ENCODE measurements at places on chromosomes 7 and 10. TPM values are rescaled to one million over a fixed set of nuclear protein-coding genes. Genes with fewer than 3 reads are reported as not detected.

The LANCL2 gene
- 7.3 TPM for total RNA-seq

GRCh38 chr10:106571192-106571946, 593.1 kb downstream of the SORCS1 start:
- H3K36me3 ChIP-seq: no peaks in the 10 kb centered on the region
- no peak for DNase-seq
- H3K4me1 ChIP-seq: no peaks in the 10 kb centered on the region
- H3K4me3 ChIP-seq: no peak overlapping the region
- no peak overlapping the region for H3K27ac ChIP-seq
- no peaks in the 10 kb centered on the region for H3K27me3 ChIP-seq

GRCh38 chr7:1531979-1532455, 1.5 kb downstream of the MAFK start:
- H3K4me3 ChIP-seq: peak overlapping the region; percentile 60
- H3K36me3 ChIP-seq: no peaks in the 10 kb centered on the region
- no peaks in the 10 kb centered on the region for H3K4me1 ChIP-seq
- no peaks in the 10 kb centered on the region for H3K27me3 ChIP-seq
- H3K27ac ChIP-seq: peak overlapping the region; percentile 100
- DNase-seq: peak; percentile 48

The GBX1 gene
- total RNA-seq: not detected

DNA sequence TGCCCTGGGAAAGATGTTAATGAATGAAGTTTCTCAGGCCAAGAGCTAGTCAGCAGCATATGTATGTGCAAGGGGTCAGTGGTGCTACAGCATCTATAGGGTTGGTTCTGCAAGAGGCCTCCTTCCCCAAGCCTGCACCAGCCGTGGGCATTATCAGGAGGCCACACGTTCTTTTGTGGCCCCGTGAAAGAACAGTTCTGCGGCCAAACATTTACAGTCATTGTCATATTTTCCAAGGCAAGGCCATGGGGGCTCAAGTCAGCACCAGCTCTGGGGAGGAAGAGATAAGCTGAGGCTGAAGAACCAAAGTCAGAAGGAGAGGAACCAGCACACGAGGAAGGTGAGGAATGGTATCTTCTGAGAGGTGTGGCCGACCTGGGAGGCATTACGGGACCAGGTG, 54.4 kb upstream of the TMEM72 start:
- no peaks in the 10 kb centered on the region for H3K36me3 ChIP-seq
- H3K27me3 ChIP-seq: no peaks in the 10 kb centered on the region
- H3K4me1 ChIP-seq: no peaks in the 10 kb centered on the region
- no peak for DNase-seq
- H3K27ac ChIP-seq: no peak overlapping the region

The HECW1 gene
- total RNA-seq: 0.28 TPM

DNA sequence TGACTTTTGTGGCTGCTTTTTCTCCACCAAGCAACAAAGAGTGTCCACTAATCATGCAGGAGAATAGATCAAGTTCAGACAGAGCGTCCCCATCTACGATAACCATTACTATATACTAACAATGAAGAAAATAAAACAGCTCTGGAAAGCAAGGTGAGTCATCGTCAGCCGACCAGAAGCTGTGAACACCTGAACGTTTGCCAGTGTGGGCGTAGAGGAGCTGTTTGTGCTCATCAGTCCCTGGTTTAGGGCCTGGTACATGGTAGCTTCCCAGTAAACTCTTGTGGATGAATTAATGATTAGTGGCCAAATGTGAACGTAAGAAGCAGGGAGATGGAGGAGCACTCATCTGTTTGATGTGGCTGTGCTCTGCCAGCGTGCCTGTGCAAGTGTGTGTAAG, 180.7 kb downstream of the EVX1 start:
- H3K27ac ChIP-seq: no peak overlapping the region
- no peaks in the 10 kb centered on the region for H3K4me1 ChIP-seq
- H3K27me3 ChIP-seq: no peaks in the 10 kb centered on the region
- H3K36me3 ChIP-seq: no peaks in the 10 kb centered on the region
- DNase-seq: no peak

GRCh38 chr10:130254243-130254642, 118.1 kb downstream of the GLRX3 start:
- H3K27ac ChIP-seq: no peak overlapping the region
- no peaks in the 10 kb centered on the region for H3K4me1 ChIP-seq
- no peak for DNase-seq
- no peaks in the 10 kb centered on the region for H3K36me3 ChIP-seq
- no peaks in the 10 kb centered on the region for H3K27me3 ChIP-seq
- H3K4me3 ChIP-seq: no peak overlapping the region

- DNase-seq: no peak
- no peak overlapping the region for H3K4me3 ChIP-seq
- no peaks in the 10 kb centered on the region for H3K36me3 ChIP-seq
- H3K27ac ChIP-seq: peak overlapping the region; percentile 25
These were observed 2.9 kb downstream of the ELMO1 start for GRCh38 chr7:37445790-37446189.

DNA sequence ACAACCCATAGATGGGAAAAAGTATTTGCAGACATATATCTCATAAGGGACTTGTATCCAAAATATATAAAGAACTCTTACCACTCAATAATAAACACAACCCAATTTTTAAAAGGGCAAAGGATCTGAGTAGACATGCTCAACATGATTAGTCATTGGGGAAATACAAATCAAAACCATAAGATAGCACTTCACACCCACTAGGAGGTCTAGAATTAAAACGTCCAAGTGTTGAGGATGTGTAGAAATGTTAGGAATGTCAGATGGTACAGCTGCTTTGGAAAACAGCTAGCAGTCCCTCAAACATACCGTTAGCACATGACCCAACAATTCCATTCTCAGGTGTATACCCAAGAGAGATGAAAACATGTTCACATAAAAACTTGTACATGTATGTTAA, 8.3 kb downstream of the PSTK start:
- no peaks in the 10 kb centered on the region for H3K27me3 ChIP-seq
- H3K36me3 ChIP-seq: no peaks in the 10 kb centered on the region
- no peaks in the 10 kb centered on the region for H3K4me1 ChIP-seq
- H3K4me3 ChIP-seq: no peak overlapping the region

The CAV1 gene
- 3.8 TPM for total RNA-seq

GRCh38 chr10:103795634-103796270, 59.6 kb downstream of the SH3PXD2A start:
- no peak for DNase-seq
- H3K27me3 ChIP-seq: no peaks in the 10 kb centered on the region
- H3K4me3 ChIP-seq: no peak overlapping the region
- no peak overlapping the region for H3K27ac ChIP-seq
- no peaks in the 10 kb centered on the region for H3K36me3 ChIP-seq

DNA sequence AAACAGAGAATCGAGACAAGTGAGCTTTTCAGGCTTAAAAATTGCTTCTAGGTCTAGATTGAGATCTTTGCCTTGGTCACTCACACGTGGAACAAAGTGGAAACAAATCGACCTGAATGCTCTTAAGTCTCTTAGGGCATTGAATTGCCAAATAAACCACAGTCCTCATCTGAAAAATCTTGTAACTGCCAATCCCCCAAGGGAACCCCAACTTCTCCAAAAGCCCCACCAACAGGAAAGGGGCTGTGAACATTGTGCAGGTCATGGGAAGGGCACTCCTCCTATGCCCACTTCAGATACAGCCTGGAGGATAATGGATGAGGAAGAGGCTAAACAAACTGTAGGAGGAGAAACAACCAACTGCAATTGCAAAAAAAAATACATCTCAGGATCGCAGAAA, 91.3 kb downstream of the DGKI start:
- no peaks in the 10 kb centered on the region for H3K36me3 ChIP-seq
- H3K27me3 ChIP-seq: no peaks in the 10 kb centered on the region
- no peaks in the 10 kb centered on the region for H3K4me1 ChIP-seq
- DNase-seq: no peak
- no peak overlapping the region for H3K27ac ChIP-seq

DNA sequence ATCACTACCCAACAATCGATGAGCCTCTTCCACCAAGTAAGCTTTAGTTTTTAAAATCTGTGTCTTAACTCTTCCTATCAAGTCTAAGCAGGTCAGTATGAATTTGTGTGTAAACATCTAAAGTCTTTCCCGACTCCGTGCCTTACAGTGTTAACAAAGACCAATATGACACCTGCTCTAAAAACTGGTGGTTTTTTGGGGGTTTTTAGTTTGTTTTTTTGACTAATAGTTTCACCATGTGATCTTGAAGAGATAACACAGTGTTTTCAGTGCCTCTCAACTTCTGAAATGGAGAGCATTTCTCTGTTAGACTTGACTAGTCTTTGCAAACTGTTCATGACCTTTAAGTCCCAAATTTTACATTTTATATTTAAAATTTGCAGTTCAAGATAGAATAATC, 132.0 kb upstream of the STK17A start:
- no peaks in the 10 kb centered on the region for H3K36me3 ChIP-seq
- no peaks in the 10 kb centered on the region for H3K27me3 ChIP-seq
- no peaks in the 10 kb centered on the region for H3K4me1 ChIP-seq
- no peak overlapping the region for H3K4me3 ChIP-seq
- no peak overlapping the region for H3K27ac ChIP-seq
- DNase-seq: no peak

The GGCT gene
- 18.3 TPM for total RNA-seq

DNA sequence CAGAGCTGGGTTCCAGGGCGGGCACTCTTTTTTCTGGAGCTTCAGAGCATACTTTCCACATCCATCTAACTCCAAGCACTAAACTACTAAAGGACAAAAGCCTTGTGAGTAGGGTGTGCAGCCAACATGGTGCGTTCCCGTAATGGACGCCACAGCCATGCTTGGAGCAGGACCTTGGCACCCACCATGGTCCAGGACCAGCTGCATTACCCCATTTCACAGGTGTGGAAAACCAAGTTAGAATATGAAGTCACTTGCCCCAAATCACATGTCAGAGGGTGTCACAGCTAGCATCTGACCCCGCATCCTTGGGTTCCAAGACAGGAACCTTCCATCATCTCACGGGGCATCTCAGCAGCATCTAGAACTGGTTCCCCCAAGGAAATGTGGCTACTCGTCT, 112.4 kb downstream of the SMURF1 start:
- H3K36me3 ChIP-seq: peaks cover 79% of the 10 kb centered on the region
- H3K27me3 ChIP-seq: no peaks in the 10 kb centered on the region
- H3K4me1 ChIP-seq: no peaks in the 10 kb centered on the region
- H3K4me3 ChIP-seq: no peak overlapping the region

The CALHM1 gene
- not detected for total RNA-seq

GRCh38 chr7:155832581-155832981, 20.3 kb upstream of the SHH start:
- H3K27ac ChIP-seq: no peak overlapping the region
- H3K4me1 ChIP-seq: no peaks in the 10 kb centered on the region
- no peak for DNase-seq
- no peak overlapping the region for H3K4me3 ChIP-seq
- H3K36me3 ChIP-seq: no peaks in the 10 kb centered on the region

- no peaks in the 10 kb centered on the region for H3K4me1 ChIP-seq
- no peaks in the 10 kb centered on the region for H3K36me3 ChIP-seq
- DNase-seq: no peak
- no peaks in the 10 kb centered on the region for H3K27me3 ChIP-seq
- no peak overlapping the region for H3K27ac ChIP-seq
These were observed 93.9 kb downstream of the CHN2 start for GRCh38 chr7:29288181-29289091.
